Cardiac fibroblast (primary cell): ENCODE measurements at places on chromosomes 2 and 18.
A peak's percentile ranks its signal among the peaks of the same experiment; 100 is the strongest.

- DNase-seq: no peak
Measured at GRCh38 chr2:58032016-58032763, 14.4 kb upstream of the VRK2 start.

GRCh38 chr2:8684878-8685696 lies 3.2 kb downstream of the ID2 start:
- peak; percentile 8 for DNase-seq

DNA sequence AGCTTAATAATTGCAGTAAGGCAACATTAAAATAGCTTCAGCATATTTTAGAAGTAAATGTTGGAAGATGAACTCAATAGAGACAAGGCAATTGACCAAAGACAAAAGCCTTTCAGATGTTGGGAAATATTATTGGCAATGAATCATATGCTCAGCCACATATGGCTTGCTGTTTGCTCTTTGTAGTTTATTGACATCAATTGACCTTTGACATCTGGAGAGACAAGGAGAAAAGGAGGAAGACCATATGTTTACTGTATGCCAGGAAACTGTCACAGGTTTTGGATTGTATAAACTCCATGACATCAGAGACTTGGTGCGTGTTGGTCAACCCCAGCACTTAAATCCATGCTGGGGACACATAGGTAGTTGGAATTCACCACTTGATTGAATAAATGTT lies 60.6 kb upstream of the SLC16A14 start:
- DNase-seq: no peak

DNA sequence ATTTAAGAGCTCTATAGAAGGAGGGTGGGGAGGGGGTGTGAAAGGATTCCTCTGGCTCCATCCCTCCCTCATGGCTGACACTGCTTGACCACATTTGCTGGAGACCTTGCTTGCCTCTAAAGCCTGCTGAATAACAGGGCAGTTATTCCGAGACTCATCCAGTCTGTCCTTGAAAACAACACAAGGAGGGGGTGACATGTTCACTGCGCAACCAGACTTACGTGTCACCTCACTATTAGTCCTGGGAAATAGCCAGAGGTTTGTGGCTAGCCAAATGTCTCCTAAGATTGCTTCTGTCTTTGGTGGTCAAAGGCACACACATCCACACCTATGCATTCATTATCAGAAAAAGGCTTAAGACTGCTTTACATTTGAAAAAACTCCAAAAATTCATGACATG lies 256.2 kb upstream of the SKOR2 start:
- DNase-seq: no peak

- DNase-seq: peak; percentile 69
Measured at GRCh38 chr18:12079491-12080237, 14.0 kb upstream of the ANKRD62 start.
